ENCODE measurements at places on chromosomes 11 and 22. TPM values are rescaled to one million over a fixed set of nuclear protein-coding genes. Genes with fewer than 3 reads are reported as not detected.

DNA sequence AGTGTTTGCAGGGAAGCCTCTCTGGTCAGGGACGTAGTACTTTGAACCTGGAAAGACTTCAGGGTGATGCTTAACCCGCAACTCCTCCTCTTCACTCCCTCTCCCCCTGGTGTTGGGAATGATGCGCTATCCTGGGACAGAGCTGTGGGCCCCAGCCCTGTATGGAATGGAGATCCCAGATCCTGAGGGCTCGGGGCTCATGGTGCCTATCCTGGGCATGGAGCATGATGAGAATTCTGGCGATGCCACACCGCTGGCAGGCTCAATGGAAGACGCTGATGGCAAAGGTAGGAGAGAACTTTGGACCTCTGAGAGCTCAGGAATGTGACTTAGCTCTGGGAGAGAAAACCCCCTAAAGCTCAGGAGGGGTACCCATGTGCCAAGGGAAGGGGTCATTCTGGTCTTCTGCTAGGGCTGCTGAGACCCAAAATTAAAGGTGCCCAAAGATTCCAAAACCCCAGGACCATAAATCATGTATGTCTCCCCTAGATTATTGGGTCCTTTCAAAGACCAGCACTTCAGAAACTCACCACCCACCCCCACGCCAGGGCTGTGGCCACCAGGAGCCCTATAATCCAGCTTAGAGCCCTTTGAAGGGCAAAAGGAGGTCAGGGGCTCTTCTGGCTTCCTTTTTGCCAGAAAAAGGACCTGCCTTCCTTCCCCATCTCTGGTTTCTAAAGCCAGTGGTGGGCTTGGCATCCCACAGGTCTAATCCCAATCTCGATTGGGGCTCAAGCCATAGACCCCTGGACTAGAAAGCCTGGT is 52.5 kb downstream of the BTG4 start:
- no peak for DNase-seq

PGA5 gene
- not detected for total RNA-seq

GRCh38 chr22:38518620-38519019 is 12.5 kb upstream of the DDX17 start:
- no peak for DNase-seq

TEX12 gene
- not detected for total RNA-seq

- DNase-seq = peak; percentile 98
Observed at GRCh38 chr11:34501500-34501899, 12.1 kb downstream of the ELF5 start.

DNA sequence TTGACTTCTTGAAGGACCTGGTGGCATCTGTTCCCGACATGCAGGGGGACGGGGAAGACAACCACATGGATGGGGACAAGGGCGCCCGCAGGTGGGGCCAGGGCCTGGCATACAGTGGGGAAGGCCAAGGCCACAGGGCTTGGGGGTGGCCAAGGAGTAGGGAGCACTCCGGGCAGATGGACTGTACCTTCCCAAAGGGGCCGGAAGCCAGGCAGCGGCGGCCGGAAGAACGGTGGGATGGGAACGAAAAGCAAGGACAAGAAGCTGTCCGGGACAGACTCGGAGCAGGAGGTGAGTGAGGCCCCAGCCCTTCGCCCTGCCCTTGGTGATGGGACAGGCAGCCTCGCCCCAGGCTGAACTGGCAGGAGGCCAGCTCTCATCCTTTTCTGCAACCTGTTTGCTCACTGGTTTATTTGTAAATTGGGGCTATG is 1.2 kb downstream of the DRAP1 start:
- DNase-seq = no peak

DNA sequence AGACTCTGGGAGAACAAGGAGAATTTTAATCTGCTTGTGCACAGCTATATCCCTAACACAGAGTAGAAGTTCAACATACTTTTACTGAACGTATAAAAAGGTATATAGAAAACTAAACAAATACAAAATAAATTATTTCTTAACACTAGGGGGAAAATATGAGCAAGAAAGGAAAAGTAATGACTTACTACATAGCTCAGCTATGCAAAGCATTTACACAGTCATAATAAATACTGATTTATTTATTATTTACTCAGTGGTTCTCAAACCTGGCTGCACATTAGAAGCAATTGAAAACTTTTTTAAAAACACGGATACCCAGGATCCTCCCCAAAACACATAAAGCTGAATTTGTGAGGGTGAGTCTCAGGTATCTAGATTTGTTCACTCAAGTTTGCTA is 182.5 kb downstream of the TTC28 start:
- peak; percentile 14 for DNase-seq
